ENCODE measurements at places on chromosomes 7 and 10.

DNA sequence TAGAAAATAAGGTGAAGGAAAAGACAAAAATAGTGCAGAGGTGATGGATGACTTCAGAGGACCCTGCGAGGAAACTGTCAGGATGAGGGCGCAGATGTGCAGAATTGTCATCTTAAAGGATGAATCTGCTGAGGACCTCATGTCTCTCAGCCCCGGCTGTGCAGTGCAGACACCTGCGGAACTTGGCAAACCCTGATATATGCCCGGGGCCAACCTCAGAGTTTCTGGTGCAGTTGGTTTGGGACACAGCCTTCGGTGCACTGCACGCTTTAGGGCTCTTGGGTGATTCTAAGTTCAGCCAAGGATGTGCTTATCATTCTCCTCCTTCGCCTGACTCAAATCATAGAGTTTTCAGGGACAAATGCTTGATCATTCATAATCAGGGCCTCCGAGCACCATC lies 310.1 kb downstream of the TCERG1L start:
- DNase-seq, result no peak

- no peak for DNase-seq
These were observed 1.7 kb downstream of the RHOBTB1 start for GRCh38 chr10:60942134-60942787.

- DNase-seq, result no peak
These were observed 127.1 kb downstream of the CDK14 start for GRCh38 chr7:90723233-90723632.

DNA sequence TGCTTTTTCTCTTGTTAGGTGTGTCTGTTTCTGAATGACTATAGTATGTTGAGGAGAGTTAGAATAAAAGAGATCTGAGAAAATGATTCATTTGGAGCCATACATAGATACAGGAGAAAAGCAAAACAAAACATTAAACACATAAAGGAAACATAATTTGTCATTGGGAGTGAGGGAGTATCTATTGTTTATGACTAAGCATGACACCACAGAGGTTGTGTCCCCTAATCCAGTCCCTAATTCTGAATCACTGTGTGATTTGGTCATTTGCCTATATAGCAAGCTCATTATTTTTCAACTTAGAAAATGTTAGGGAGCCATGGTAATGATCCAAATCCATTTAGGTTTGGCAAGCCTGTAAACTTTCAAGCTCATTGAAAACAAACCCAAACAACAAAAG lies 132.3 kb upstream of the BMPER start:
- DNase-seq, result peak; percentile 36

DNA sequence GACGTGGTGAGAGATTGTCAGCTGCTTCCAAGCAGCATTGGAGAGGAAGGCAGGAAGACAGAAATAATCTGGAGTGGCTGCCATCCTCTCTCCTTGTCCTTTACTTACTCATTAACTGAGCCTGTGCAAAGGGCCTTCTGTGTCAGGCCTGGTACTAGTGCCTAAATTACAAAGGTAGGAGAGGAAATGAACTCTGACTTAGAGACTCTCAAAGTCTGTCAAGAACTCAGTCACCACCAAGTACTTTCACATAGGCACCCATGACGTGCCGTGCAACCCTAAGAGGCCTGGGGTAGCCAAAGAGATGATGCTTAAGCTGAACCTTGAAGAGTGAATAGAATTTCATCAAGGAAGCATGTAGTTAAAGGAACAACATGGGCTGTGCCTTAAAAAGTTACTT lies 866.9 kb downstream of the LRMDA start:
- no peak for DNase-seq

GRCh38 chr7:127658970-127659630 lies 7.1 kb downstream of the SND1 start:
- no peak for DNase-seq

DNA sequence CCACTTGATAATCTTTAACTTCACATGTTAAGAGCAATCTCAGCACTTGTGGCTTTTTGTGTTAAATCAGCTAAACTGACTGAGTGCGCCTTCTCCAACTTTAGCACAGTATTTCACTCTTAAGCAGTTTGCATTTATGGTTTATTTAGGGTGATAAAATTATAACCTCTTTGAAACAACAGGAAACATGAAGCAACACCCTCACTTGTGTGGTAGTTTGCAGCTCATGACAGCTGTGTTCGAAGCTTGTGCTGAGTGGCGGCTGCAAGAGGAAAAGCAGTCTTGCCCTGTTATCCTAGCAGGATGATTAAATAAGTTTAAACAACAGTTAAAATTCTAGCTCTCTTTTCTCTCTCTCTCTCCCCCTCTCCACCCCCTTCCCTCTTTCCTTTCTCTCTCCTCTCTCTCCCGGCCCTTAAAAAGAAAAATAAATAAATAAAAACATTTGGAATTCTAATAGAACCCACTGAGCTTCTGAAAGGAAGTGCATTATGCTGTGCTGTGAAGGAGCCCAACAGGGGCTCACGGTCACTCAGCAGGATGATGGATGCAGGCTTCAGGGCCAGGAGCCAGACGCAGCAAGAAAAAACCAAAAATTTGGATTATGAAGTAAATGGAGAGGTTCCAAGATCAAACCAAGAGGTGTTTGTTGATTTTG lies 25.2 kb downstream of the OGDH start:
- DNase-seq, result no peak

GRCh38 chr7:114988755-114989375 lies 67.0 kb downstream of the MDFIC start:
- DNase-seq, result peak; percentile 72

GRCh38 chr10:92440578-92440977 lies 133.3 kb downstream of the IDE start:
- no peak for DNase-seq

DNA sequence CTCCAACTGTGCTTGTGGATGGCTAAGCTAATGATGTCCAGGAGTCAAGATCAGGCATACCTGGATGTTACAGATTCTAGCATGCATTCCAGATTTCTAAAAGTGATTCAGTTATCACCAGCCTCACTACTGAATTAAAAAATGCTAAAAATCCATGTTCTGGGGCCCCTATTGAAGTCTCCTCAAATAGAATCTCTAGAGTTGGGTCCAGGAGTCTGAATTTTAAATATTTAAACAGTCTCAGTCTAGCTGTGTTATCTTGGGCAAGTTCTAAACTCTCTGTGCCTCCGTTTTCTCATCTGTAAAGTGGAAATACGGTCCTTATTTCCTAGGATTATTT lies 5.0 kb downstream of the ARID5B start:
- no peak for DNase-seq

DNA sequence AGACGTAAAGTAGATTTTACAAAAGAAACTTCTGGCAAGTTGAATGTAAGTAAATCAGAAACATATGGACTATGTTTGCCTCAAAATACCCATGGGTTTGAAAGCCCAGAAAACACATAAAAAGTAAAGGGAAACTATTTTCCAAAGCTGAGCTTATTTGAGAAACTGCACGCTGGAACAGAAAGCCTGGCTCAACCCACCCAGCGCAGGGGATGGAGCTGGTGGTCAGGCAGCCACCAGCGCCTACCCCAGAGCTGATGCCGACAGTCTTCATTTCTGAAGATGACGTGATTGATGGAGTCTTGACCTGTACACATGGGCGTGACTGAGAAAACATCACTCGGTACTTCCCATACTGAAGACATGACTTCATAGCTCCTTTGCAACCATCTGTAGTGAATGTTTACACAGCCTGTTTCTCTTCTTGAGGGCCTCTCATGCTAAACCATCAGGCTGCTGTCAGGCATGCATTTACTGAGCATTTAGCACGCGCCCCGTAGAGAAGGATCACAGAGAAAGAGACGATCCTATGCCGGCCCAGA lies 232.6 kb upstream of the AUTS2 start:
- DNase-seq, result no peak
